ENCODE measurements at places on chromosomes 16 and 17.

DNA sequence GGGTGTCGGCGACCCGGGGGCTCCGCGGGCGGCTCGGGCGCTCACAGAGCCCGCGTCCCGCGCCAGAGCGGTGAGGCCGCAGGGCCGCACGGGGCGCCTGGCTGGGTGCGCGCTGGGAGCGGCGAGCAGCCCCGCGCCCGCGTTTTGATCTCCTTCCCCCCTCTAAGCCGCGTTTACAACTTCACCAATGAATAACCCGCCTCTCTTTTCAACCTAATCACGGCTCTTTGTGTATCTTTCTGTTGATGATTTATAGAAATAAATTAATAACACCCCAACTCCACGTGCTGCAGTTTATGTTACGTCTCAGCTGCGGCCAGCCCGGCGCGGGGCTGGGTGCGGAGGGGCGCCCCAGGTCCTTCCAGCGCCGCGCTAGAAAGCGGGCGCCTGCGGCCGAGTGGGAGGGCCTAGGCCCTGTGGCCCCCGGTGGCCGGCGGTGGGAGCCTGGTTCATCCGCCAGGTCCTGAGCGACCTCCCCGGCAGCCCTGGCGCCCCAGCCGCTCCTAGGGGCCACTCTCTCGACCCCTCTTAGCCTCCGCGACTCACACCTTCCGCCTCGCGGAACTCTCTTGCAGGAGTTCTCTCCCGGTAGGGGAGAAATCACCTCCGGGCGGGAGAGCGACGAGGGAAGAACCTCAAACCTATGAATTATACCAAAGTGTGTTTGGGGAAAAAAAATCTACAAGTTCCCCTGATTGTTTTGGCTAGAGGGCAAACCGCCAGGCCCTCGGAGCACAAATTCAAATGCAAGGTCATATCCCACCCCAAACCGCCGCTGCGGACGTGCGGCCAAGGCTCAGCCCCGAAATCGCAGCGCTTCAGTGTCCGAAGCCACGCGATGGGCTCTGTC lies 1.9 kb downstream of the HNF1B start:
- no peak for DNase-seq

DNA sequence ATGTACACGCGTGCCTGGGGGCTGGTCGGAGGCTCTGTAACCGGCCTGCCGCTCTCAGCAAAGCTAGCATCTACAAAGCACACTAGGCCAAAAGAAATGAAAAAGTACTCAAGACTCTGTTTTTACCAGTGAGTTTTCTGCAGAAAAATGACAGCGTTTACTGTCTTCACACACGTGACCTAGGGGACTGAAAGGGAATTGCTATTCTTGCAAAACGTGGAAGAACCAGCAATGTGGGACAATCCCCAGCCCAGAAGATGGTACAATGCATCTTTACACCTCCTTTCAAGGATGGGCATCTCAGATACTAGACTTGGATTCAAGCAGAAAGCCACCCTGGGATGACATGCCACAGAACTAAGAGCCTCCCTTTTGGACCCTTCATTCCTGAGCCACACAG lies 41.5 kb downstream of the NDEL1 start:
- DNase-seq = no peak

- no peak for DNase-seq
Measured at GRCh38 chr17:61460796-61461585, 8.8 kb downstream of the TBX4 start.

DNA sequence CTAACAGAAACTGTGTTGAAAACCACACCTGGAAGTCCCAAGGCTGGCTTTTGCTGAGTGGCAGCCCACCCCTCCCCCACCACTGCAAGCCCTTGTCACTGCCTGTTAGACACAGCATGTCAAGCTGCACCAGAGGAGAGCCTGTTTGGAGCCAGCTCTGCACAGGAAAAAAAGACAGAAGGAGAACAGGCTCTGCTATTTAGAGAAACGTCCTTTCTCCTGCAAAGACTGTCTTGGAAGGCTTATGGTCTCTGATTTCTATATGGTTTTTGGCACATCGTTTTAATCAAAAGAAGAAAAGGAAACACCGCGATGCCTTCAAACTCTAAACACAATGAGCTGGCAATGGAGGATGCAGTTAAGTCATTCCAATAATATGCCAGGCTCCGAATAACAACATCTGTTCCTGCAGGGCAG lies 275.5 kb downstream of the MAP2K4 start:
- DNase-seq = no peak

DNA sequence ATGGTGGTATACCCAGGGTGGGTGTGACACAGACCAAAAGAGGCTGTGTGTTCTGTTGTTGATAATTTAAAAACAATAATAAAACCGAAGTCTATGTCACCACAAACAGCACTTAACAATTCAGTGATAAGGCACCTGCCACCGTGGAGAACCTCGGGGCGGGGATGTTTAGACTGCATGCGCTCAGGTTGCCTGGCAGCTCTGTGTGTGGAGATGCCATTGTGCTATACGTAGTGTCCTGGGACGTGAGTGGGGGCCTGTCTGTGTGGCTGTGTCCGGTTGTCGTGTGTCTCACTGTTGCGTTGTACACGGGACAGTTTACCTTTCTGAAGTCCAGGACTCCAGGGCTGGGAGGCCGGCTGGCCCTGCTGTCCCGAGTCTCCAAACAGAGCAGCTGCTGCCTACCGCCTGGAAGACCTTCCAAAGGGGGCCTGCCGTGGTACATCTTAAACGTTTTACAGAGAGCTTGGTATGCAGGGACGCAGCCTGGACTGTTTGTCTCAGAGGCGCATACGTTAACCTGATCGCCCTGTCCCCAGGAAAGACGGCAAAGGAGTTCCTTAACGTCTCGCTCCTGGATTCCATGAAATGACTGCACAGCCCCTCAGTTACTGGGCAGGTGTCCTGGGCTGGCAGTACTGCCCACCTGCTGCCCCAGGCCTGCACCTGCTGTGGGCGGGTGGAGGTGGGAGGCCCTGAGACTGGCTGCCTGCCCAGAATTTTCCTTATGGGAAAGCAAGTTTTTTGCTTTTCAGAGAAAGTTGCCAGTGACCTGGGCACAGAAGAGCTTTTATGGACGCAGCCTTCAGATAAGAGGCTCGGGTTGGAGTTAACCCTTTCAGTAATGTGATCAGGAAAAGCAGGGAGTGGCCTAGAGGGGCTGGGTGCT lies 19.0 kb downstream of the SPIRE2 start:
- DNase-seq = no peak

DNA sequence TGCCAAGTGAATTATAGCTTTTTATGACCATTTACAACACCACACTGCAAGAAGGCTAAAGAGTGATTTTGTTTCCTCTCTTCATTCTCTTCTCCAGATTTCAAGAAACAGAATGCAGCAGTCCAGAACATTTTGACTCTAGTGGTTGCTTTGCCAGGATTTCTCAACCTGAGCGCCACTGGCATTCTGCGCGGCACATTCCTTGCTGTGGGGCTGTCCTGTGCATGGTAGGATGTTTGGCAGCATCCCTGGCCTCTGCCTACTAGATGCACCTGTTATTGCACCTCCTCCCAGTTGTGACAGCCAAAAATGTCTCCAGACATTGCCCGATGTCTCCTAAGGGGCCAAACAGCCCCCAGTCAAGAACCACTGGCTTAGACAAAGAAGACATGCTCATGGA lies 25.7 kb upstream of the SLC39A11 start:
- DNase-seq = no peak

DNA sequence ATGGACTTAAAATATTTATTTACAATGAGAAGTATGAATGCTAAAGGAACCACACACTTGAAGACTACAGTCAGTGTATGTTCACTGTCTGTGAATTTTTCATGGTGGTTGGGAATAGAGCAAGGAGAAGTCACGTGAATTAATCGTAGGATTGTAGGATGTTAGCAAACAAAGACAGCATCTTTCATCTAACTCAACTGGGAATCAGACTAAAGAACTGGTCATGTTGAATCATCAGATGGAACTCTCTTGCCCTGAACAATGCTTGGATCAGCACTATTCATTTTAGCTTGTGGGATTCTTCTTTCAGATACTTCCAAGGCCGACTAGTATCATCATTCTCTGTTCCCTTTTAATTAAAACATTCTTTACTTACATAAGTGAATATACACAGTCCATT lies 18.1 kb downstream of the KCNJ2 start:
- no peak for DNase-seq

DNA sequence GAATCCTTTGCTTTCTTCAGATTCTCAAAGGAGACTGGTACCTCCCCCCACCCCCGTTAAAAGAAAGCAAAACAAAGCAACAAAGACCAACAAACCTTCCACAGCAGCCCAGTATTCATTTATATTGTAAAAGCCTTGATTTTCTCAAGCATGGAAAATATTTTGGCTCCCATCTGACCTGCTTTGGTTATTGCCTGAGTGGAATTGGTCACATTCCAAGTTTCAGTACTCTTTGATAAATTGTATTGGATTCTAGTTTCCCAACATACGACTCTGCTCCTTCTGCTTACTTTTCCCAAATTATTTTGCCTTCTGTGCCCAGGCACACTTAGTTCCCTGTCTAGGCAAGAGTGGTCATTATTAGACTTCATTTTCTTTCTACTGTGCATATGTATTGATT lies 1.3 kb downstream of the ABCC11 start:
- no peak for DNase-seq

DNA sequence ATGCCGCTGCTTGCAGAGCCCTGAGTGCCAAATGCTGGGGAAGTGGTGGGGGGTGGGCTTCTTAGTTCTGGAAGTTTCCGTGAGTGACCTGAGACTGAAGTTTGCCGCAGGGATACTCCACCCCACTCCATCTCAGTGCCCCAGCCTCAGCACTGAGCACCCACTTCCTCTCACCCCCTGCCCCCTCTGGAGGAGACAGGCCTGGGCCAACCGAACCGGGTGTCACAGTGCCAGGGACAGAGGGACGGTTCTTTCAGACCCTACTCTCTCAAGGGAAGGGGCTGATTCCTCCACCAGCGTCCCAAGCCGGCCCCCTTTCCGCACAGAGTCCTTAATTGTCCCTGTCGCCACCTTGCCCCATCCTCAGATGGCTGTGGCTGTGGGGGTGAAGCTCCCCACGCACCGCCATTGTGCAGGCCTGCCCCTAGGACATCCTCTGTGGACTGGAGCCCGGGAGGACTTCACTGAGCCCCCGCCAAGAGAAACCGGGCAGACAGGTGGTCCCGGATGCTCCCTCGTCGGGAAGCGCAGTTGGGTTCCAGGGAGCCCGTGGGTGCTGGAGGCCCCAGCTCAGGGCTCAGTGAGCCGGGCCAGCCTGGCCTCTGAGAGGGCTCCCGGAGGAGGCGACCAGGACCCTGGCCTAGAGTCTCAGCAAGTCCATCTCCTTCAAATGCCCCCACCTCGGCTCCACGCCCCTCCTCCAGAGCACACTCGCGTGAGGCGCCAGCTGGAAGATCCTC lies 1.6 kb upstream of the KREMEN2 start:
- DNase-seq = no peak

DNA sequence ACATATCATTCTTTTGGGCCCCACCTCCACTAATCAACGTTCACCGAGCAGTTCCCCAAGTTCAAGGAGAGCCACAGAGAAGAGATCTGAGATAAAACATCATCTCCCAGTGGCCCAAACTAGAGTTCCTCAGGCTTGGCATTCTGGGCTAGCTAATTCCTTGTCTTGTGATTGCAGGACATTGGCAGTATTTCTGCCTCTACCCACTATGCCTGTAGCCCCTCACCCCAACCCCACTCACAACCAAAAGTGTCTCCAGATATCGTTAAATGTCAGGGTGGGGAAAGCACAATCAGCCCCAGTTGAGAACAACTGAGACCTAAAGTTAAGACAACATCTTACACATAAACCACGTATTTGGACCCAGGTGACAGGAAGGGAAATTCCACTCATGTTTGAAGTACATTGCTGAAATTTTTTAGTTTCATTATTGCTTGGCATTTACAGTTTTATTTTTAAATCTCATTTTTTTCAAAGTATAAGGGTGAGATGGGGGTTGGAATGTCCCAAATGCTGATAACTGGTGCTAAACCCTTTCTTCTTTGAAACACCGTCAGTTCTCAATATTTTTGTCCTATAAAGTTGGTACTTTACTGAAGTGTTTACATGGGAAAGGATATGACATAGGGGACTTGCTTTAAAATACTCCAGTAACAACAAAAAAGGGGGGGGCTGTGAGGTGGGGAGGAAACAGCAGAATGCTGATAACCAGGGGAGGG lies 13.6 kb downstream of the ZC3H7A start:
- DNase-seq = no peak

- DNase-seq = no peak
Measured at GRCh38 chr17:44906763-44907728, 7.8 kb upstream of the EFTUD2 start.

- no peak for DNase-seq
Measured at GRCh38 chr17:74599023-74599399, 6.9 kb upstream of the CD300LD start.

DNA sequence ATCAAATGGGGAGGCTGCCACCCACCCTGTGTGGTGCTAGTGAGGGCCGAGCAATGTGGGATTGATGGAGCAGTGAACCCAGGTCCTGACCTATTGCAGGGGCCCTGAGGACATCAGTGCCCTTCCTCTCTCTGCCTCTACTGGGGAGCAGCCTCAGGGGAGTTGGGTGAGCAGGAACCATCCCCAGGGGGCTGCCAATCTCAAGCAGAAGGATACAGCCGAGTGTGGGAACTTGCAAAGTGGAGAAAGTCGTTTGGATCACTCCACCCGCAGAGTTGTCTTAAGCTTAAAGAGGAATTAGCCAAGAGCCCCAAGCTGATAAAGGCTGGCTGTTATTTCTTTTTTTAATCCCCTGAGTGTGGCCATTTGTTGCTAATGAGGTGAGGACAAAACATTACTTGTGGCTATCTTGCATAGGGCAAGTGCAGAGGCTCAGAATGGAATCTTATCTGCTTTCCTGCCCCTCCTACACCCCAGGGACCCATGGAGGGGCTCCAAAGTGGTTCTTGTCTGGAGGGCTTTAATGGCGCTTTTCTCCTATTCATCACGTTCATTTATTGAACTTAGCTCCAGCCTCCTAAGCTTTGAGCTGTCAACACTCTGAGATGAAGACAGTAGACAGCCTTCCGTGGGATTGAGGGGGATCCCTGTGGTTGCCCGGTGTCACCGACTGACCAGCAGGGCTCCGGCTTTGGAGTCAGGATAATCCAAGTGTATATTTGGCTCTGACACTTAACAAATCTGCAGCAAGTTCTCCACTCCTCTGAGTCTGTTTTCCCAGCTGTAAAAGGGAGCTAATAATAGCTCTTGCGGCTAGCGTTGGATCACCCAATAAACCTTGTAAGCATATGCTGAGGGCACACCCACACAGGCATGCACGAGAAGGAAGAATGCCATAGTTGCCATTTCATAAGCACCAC lies 45.1 kb downstream of the MYH11 start:
- DNase-seq = no peak

Measured in stimulated activated CD4-positive, alpha-beta T cell treated with anti-CD3 and anti-CD28 coated beads, Interleukin-15, amount 100 ng/mL, for 48 hours (primary cell).